IMR-90 (cell line): ENCODE measurements at places on chromosomes 11 and 22. TPM values are rescaled to one million over a fixed set of nuclear protein-coding genes. Genes with fewer than 3 reads are reported as not detected.

The OR4A16 gene
- polyA plus RNA-seq, result not detected in 2 replicates

The CNIH2 gene
- polyA plus RNA-seq, result 3.4 and 5.2 TPM in 2 replicates

The OR51S1 gene
- not detected in 2 replicates for polyA plus RNA-seq

The SCGB2A2 gene
- not detected in 2 replicates for polyA plus RNA-seq

The SLN gene
- not detected in 2 replicates for polyA plus RNA-seq

The MPZL2 gene
- polyA plus RNA-seq, result not detected in 2 replicates

The SF3A1 gene
- 67.2 and 68.9 TPM in 2 replicates for polyA plus RNA-seq

The JOSD1 gene
- 28.2 and 30.2 TPM in 2 replicates for polyA plus RNA-seq

The RDX gene
- 60.9 and 72.4 TPM in 2 replicates for polyA plus RNA-seq

The HSPB2 gene
- 0.55 and 1.0 TPM in 2 replicates for polyA plus RNA-seq

The ZDHHC5 gene
- 44.0 and 45.7 TPM in 2 replicates for polyA plus RNA-seq

The CLNS1A gene
- polyA plus RNA-seq, result 88.0 and 97.0 TPM in 2 replicates

The APOA1 gene
- 0.89 and 0.98 TPM in 2 replicates for polyA plus RNA-seq

The ADORA2A gene
- 0.76 and 1.1 TPM in 2 replicates for polyA plus RNA-seq

The PATE2 gene
- polyA plus RNA-seq, result not detected in 2 replicates

The FIBIN gene
- polyA plus RNA-seq, result 5.3 and 6.1 TPM in 2 replicates

The SSTR3 gene
- 0.07 TPM in 2 replicates for polyA plus RNA-seq

The INS gene
- not detected in 2 replicates for polyA plus RNA-seq

The USH1C gene
- polyA plus RNA-seq, result not detected in 2 replicates

The RIMBP3B gene
- 0.03 and 0.07 TPM in 2 replicates for polyA plus RNA-seq
